ENCODE measurements at places on chromosomes 2 and 18.
A peak's percentile ranks its signal among the peaks of the same experiment; 100 is the strongest.

GRCh38 chr2:189379287-189379630, 62.0 kb upstream of the WDR75 start:
- DNase-seq, result no peak

DNA sequence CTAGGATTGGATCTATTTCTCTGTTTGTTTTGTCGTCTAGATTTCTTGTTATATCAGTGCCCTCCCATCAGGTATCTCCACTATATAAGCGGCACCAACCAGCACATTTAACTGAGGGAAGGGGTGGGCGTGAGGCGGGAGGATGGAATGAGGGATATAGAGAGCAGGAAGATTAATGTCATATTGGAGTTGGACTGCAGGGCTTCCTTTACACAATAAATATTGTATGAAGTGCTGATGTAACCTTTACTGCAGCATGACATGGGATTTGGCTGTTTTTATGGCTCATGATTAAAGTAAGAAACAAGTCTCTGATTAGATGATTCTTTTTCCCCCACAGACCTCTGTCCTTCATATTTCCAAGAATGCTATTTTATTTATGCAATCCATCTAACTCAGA, 54.8 kb downstream of the TMEM200C start:
- no peak for DNase-seq

DNA sequence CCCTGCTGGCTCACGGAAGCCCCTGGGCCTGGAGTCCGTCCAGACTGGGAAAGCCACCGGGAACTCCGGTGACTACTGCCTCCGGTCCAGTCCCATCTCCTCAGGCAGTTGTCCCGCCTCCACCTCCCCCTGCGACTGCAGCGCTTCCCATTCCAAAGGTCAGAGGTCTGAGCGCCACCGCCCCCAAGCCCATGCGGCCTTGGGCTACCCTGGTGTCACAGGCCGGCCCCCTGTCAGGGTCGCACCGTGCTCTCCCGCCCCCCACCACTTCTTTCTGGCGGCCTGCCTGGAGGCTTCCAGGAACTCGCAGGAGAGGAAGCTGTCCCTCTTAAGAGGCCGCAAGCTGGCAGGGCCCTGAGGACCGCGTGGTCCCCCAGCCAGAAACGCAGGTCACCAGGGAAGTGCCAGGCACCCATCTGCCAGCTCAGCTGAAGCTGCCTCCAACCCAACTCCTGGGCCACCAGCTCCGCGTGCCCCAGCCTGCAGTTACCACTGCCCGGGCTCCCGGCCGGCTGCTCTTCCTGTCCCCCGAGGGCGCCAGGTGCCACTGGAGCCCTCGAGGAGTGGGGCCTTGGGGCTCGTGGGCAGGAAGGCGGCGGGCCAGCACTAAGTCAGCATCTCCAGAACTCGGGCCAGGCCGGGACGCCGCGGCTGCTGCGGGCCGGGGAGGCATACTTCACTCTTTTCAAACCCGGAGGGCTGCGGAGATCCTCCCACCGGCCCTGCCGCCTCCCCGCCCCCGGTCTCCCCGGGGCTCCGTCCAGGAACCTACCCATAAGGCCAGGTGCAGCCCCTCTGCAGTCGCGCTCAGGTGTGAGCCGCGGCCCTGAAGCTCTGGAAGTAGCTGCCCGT, 83.3 kb upstream of the POMC start:
- peak; percentile 16 for DNase-seq

- no peak for DNase-seq
These were observed 10.2 kb downstream of the TMEM247 start for GRCh38 chr2:46489423-46490174.

- no peak for DNase-seq
These were observed 139.2 kb downstream of the LAMA3 start for GRCh38 chr18:23828426-23828825.

DNA sequence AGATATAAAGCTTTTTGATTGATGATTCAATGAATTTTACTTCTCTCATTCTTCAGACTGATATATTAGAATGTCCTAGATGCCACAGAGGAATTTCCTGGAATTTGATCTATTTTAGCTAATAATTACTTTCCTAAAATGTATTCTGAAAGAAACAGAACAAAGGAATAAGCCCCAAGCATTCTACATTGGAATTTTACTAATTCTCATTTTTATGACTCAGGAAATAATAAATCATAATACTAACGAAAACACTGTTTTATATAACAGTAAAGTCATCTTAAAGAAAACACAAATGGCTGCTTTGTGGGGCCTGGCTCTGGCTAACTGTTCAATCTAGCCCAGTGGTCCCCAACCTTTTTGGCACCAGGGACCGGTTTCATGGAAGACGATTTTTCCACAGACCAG, 68.6 kb upstream of the LPIN2 start:
- DNase-seq, result no peak

- no peak for DNase-seq
These were observed 83.9 kb downstream of the ACTR3 start for GRCh38 chr2:113973810-113974209.

GRCh38 chr2:154855138-154855537, 156.6 kb downstream of the KCNJ3 start:
- no peak for DNase-seq
